ENCODE measurements at places on chromosomes 11 and 22. TPM values are rescaled to one million over a fixed set of nuclear protein-coding genes. Genes with fewer than 3 reads are reported as not detected.

GNAZ gene
- 72.3 TPM for total RNA-seq

GRCh38 chr22:44888491-44889254, 121.1 kb downstream of the PHF21B start:
- no peak for DNase-seq

- no peak for DNase-seq
Measured at GRCh38 chr11:73206801-73207200, 11.3 kb upstream of the P2RY2 start.

DNA sequence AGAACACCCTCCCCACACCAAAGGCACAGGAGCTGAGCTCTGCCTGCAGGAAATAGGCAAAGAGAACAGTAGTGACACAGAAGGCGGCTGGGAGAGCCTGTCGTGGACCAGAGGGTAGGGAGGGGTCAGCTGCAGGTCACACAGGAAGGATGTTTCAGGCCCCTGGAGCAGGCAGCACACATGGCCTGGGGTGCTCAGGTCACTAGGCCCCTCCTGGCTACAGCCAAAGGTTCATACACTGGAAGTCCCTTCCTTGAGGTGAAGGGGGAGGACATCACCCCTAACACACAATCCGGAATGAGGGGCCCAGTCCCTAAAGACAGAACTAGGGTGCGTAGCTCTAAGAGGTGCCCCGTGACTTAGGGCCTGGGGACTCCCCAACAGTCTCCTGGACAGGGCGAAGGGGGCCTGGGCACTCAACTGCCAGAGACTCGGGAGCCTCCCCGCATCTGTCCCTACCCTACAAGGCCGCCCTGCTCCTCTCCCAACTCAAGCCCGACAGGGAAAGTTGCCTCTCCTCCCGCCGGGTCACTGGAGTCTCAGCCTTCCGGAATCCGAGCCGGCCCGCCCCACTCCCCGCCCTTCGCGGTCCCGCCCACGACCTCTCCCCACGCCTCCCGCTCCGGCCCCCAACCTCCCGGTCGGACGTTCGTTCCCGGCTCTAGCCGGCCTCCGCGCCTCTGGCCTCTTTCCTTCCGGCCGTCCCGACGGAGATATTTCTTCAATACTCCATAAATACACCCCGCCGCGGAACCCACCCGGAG, at the start of gene CYB5R2:
Gene CYB5R2 (minus strand): TSS at position 541 of the 764 bp plus-strand sequence. CDS start 675 bp downstream, outside the sequence.
- DNase-seq: no peak

DNA sequence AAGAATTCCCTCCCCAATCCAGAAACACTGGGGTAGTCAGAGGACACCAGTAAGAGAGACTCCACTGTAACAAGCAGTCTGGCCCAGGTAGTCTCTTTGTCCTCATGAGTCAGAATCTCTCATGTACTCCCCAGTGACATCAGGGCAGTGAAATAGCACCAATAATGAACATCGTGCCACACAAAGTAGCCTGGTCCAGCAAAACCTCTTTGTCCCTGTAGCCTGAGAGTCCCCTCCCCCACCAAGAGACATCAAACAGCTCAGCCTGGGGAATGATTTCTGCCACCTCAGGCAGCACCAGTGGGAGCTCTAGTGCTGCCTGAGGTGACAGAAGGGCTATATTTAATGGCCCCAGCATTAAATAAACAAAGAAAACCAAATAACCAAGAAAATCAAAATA, 88.1 kb downstream of the SBF2 start:
- DNase-seq: no peak

TREH gene
- total RNA-seq: not detected

GRCh38 chr11:127564810-127565209, 564.2 kb upstream of the KIRREL3 start:
- no peak for DNase-seq

- no peak for DNase-seq
Measured at GRCh38 chr11:1155274-1155693, 2.5 kb upstream of the MUC5AC start.

DNA sequence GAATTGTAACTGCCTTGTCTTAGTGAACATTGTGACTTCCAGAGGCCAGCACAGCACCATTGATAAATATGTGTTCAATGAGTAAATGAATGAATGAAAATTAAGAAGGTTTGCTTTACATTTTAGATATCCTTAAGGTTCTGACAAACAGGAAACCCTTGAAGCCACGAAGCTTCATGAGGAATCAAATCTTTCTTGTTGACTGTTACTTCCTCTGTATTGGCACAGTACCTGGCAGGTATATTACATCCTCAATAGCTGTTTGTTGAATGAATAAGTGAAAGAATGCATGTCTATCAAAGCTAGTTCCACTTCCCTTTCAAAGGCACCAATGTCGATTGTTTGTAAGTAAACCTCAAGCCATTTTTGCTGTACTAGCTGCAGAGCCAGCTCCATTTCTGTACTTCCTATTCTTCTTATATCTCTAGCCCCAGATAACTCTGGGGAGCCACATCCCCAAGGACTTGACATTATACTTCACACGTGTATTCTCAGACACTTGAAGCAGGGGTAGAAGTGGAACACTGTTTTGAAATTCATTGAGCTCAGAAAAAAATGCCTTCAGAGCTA, 140.3 kb upstream of the RAG2 start:
- DNase-seq: no peak
